ENCODE measurements at places on chromosomes 5 and 9.

DNA sequence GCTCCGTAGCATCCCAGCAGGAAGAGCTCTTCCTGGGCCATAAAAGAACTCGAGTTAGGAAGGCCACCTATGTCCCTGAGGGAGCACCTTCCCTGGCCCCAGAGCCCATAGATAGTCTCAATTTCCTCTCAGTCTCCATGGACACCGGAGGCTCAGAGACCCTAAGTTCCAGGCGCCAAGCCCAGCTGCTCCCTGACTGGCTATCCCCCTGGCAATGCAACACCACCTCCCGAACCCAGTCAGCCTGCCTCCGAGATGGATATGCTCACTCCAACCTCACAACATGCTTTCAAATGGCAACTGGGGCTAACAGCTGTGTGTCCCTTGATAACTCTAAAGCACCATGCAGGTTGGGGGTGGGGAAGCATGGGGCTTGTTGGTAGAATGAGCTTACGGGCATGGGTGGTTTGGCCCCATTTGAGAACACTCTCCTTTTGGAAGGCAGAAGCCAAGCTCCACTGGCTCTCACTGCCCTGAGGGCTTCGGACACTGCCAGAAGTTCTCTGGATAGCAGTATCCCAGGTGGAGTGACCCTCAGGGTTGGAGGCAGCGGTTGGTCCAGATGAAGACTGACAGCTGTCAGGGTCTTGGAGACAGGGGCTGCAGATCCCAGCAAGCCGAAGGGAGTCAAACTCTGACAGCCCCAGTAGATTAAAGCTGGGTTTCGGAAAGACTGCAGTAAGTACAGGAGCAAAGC, 165.3 kb downstream of the PAX5 start:
- DNase-seq: no peak

GRCh38 chr9:4742246-4742645, 1.2 kb upstream of the AK3 start:
- DNase-seq: no peak

- DNase-seq: no peak
These were observed 62.3 kb downstream of the RAPGEF1 start for GRCh38 chr9:131677444-131678180.

DNA sequence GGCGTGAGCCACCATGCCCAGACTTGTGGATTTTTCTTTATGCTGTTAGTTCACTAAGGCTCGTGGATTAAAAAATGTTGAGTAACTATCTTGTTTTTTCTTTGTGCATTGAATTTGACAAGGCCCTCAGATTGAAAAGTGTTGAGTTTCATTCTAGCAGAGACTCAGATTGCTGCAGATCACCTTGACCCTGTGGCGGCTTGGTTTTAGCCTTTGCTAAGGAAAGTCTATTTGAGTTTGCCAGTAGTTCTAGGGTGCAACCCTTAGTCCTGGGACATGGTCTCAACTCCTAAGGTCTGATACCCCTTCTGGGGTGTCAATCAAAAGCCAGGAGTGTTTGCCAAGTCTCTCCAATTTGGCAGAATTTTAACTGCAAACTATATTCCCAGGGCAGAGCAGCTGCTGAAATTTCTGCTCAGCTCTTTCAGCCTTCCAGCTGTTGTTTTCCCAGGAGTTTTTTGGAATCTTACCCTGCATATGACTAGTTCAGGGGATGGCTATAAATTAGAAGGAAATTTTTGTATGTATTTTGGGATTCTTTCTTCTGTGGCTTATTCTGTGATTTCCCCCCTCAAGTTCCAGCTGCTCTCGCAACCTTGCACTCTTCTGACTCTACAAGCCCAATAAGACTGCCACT, 84.3 kb upstream of the HAND1 start:
- DNase-seq: no peak

DNA sequence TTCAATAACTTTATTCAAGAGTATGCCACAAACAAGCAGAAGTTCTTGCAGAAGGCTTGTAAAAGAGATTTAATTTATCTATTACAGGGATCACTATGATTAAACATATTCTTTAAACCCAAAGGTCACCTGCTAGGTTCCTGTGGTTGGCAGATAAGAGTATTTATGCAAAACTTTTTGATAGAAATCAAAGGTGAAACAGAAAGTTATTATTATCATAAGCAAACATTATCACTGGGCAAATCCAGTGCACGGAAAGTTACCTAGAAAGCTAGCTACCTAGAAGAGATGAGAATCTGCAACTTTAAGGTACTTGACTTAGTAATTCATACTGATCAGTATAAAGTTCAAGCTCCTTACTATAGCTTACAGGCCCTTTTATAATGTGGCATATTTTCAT, 3.2 kb downstream of the STARD4 start:
- no peak for DNase-seq

- no peak for DNase-seq
These were observed 65.9 kb downstream of the NSG2 start for GRCh38 chr5:174111287-174111973.

- DNase-seq: no peak
These were observed 302.4 kb upstream of the FAM174A start for GRCh38 chr5:100232736-100233135.

- no peak for DNase-seq
These were observed 1074.4 kb downstream of the PTPRD start for GRCh38 chr9:9538356-9538755.

DNA sequence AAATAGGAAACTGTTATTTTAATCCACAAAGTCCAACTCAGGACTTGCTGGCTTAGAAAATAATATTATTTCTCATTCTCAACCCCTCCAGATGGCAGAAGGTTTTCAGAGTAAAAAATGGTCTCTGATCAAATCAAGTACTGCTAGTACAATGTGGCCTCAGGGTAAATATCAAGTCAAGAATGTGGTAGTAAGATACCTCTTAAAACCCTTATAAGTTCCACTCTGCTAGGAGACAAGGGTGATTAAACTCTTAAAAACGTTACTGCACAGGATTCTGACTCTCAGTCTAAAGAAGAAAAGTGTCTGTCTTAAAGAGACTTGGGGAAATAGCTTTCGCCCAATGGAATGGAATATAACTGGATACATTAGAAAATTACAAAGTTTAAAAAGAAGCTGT, 120.8 kb upstream of the PDE4D start:
- DNase-seq: no peak
